Left ventricle myocardium superior (tissue), 1 donor: ENCODE measurements at places on chromosomes 2 and 18. TPM values are rescaled to one million over a fixed set of nuclear protein-coding genes. Genes with fewer than 3 reads are reported as not detected.
A peak's percentile ranks its signal among the peaks of the same experiment; 100 is the strongest.

DNA sequence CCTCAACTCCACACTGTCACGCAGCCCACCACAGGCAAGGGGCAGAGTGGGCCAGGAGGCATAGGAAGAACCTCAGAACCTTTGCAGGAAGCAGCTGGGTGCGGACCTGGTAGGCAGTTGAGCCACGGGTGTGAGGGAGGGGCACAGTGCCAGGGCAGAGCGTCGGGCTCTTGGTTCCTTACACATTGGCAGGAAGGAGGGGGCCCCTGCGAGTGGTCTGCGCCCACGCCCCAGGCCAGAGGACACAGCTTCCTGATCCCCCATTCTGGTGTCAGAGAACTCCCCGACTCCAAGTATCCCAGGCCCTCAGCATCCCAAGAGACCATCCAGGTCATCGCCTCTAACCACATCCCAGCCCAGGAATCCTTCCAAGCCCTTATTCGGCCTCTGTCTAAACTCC, 61.5 kb downstream of the TNS1 start:
- peak; percentile 60 for DNase-seq

DNA sequence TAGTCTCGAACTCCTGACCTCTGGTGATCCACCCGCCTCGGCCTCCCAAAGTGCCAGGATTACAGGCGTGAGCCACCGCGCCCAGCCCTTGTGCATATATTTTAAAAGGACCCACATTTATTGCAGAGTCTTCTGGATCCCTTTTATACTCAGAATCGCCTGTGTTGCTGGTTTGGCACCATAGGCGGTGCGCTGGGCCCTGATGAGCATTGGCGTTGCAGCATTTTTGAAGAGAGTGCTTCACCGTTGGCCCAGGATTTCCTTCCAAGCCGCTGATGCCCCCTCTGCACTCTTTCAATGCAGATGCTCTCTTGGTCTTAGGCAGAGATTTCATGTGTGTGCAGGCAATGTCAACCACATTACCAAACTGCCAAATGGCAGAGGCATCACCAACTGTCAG, 13.5 kb upstream of the TFCP2L1 start:
- DNase-seq = no peak

DNA sequence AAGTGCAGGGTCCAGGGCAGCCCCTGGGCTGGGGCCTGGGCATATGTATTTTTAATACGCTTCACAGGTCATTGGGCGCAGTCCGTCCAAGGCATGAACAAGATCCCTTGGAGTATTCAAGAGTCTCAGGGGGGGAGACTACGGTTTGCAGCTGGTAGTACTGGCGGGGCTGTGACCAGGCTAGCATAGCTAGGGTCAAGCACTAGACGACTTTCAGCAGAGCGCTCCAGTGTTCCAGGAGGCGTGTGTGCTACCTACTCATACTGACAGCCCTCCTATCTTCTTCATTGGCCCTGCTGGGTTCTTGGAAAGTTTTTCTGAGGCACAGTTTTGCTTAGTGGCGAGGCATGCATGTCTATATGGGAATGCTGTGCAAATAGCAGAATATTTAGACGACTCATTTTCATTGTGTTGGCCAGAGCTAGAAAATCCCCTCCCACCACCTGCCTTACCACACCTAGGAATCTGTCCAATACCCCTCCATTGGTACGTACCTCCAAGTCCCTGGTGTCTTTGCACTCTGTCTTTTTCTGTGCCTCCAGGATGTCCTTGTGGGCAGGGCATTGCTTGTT, 68.2 kb downstream of the GLI2 start:
- DNase-seq = no peak

The CHRND gene
- total RNA-seq = not detected
